Mesangial cell (primary cell): ENCODE measurements at places on chromosomes 5 and 9. TPM values are rescaled to one million over a fixed set of nuclear protein-coding genes. Genes with fewer than 3 reads are reported as not detected.

S1PR3 gene
- 3.3 and 7.2 TPM in 2 replicates for total RNA-seq

BARHL1 gene
- not detected in 2 replicates for total RNA-seq

PTGS1 gene
- total RNA-seq: 0.16 and 1.4 TPM in 2 replicates

PCDHGA11 gene
- 5.4 and 10.4 TPM in 2 replicates for total RNA-seq

ABO gene
- 1.1 TPM in 1 of 2 replicates, not detected in the other for total RNA-seq

FGF1 gene
- total RNA-seq: 0.25 and 2.6 TPM in 2 replicates
